ENCODE measurements at places on chromosomes 11 and 22.

GRCh38 chr11:128660947-128661346 is 32.9 kb upstream of the FLI1 start:
- DNase-seq = no peak

GRCh38 chr22:20599117-20599516 is 91.7 kb downstream of the MED15 start:
- no peak for DNase-seq

GRCh38 chr11:120061036-120061760 is 76.7 kb downstream of the TRIM29 start:
- no peak for DNase-seq

DNA sequence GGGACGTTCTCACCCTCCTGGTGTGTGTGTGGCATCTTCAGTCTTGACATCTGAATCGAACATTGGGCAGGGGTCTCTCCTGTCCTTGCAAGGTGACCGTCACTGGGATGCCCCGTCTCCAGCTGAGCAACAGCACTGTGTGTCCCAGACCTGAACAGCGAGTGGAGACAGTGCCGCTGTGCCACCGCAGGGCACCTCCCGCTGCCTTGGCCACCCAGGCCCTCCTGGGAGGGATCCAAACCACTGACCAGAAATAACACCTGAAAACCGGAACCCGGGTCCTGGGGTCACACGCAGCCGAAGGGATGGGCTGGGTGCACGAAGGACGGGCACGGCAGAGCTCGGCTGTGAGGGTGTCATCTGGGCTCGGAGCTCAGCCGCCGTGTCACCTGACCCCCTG is 102.2 kb downstream of the BRD1 start:
- DNase-seq = no peak
